ENCODE measurements at places on chromosomes 16 and 17. TPM values are rescaled to one million over a fixed set of nuclear protein-coding genes. Genes with fewer than 3 reads are reported as not detected.
A peak's percentile ranks its signal among the peaks of the same experiment; 100 is the strongest.

RASD1 gene
- 0.54 TPM for total RNA-seq

FNDC8 gene
- not detected for total RNA-seq

DNA sequence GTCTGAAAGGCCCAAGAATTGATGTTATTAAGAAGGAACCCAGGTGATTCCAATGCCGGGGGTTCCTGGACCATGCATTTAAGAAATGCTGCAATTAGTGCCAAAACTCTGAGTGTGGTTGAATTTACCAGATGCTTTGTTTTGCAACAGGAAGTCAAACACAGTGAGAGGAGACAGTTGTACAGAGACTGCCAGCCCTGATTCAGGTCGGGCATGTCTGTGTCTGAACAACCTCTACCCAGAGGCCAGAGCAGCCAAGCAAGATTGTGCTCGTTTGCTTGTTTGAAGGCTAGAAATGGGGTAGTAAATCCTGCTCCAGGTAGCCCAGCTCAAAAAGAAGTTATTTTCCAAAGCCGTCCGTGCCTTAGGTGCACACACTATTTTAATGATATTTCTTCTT, 412.4 kb upstream of the ERCC4 start:
- H3K4me1 ChIP-seq, result no peaks in the 10 kb centered on the region
- no peaks in the 10 kb centered on the region for H3K36me3 ChIP-seq
- H3K27ac ChIP-seq, result no peak overlapping the region
- H3K27me3 ChIP-seq, result no peaks in the 10 kb centered on the region
- no peak overlapping the region for H3K4me3 ChIP-seq

- no peak overlapping the region for H3K4me3 ChIP-seq
- H3K4me1 ChIP-seq, result no peaks in the 10 kb centered on the region
- H3K36me3 ChIP-seq, result no peaks in the 10 kb centered on the region
- DNase-seq, result no peak
- H3K27me3 ChIP-seq, result no peaks in the 10 kb centered on the region
These were observed 33.7 kb upstream of the COQ7 start for GRCh38 chr16:19033761-19034160.

DNA sequence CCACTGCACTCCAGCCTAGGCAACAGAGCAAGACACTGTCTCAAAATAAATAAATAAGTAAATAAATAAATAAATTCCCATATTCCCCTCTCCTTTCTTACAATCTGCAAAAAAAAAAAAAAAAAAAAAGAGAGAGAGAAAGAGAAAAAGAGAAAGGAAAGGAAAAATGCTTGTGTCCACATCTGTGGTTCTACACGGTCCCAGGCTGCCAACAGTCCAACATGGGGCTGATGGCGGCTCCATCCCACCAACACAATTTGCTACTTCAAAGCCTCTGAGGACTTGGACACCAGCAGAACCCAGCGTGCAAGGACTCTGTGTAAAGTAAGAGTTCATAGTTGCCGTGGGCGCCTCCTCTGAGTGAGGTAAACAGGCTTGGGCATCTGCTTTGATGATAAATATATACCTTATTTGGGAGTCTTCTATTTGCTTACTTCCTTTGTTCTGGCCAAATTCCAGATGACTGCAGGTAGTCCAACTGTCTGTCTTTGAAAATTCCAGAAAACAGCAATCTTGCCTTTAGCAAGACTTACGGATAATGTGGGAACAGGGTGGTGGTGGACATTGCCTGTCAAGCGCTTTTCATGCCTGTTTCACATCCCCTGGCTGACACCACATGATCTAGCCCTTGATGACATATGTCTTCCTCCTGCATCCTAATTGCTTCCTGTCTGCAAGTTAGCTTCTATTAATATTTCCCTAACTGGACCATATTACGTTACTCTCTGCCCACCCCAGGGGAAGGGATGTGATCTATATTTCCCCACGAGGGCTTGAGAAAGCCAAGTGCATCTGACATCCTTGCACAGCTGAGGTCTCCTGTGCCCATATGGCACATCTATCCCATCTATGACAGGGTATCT, 10.1 kb downstream of the LITAF start:
- H3K4me3 ChIP-seq, result no peak overlapping the region
- peaks cover 16% of the 10 kb centered on the region for H3K36me3 ChIP-seq
- DNase-seq, result no peak
- peaks cover 2% of the 10 kb centered on the region for H3K4me1 ChIP-seq
- H3K27ac ChIP-seq, result no peak overlapping the region
- no peaks in the 10 kb centered on the region for H3K27me3 ChIP-seq

DNA sequence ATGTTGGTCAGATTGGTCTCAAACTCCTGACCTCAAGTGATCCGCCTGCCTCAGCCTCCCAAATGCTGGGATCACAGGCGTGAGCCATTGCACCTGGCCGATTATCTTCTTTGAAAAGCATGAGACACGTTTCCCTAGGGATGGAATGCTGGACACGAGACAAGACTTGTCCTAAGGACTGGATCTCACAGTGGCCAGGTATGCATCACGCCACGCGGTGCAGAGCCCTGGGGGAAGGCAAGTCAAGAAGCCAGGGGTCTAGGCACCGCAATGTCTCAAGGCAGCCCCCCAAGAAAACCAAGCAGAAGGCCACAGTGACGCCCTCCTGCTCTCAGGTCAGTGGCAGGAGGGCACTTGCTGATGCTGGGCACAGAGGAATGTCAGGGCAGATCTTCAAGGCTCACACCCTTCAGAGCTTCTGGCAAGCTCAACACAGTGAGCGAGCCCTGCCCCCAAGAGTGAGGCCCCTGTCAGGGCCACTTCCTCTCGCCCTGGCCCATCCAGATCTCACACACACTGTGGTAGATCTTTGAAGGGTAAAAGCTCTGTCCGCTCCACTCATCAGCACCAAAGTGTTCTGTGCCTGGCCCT, 134.7 kb downstream of the ZNF778 start:
- H3K4me1 ChIP-seq, result peaks cover 9% of the 10 kb centered on the region
- H3K27me3 ChIP-seq, result no peaks in the 10 kb centered on the region
- no peak overlapping the region for H3K27ac ChIP-seq
- no peak for DNase-seq
- H3K4me3 ChIP-seq, result no peak overlapping the region
- H3K36me3 ChIP-seq, result peaks cover 7% of the 10 kb centered on the region

DNA sequence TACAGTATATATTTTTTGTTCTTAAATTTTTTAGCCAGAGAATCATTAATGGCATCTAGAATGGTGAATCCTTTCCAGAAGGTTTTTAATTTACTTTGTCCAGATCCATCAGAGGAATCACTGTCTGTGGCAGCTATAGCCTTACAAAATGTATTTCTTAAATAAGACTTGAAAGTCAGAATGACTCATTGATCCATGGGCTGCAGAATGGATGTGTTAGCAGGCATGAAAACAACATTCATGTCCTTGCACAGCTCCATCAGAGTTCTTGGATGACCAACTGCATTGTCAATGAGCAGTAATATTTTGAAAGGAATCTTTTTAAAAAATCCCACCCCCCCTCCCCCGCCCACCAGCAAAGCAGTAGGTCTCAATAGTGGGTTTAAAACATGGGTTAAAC, 51.4 kb downstream of the CACNG1 start:
- H3K27ac ChIP-seq, result no peak overlapping the region
- H3K4me1 ChIP-seq, result no peaks in the 10 kb centered on the region
- DNase-seq, result peak; percentile 73
- H3K4me3 ChIP-seq, result no peak overlapping the region
- H3K36me3 ChIP-seq, result no peaks in the 10 kb centered on the region

DNA sequence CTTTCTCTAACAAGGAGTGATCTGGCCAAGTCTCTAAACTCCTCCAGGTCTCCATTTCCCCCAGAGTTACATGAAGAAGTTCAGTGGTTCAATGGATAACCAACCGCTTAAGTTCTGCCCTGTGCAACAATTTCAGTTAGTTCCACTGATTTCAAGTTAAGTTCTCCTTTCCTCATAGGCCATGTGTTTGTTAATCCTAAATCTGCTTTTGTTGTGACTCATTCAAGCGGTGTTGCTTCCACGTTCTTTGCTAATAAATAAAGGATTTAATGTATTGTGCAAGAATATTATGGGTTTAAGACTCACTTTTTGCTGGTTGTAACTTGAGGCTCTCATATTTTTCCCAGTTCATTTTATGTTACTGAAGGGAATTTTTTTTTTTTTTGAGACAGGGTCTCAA, 36.3 kb downstream of the GNA13 start:
- no peak overlapping the region for H3K4me3 ChIP-seq
- peak overlapping the region; percentile 28 for H3K27ac ChIP-seq
- peak; percentile 91 for DNase-seq

GRCh38 chr16:85459529-85460251, 153.4 kb upstream of the GSE1 start:
- no peaks in the 10 kb centered on the region for H3K27me3 ChIP-seq
- H3K27ac ChIP-seq, result no peak overlapping the region
- peaks cover 31% of the 10 kb centered on the region for H3K4me1 ChIP-seq
- no peaks in the 10 kb centered on the region for H3K36me3 ChIP-seq
- DNase-seq, result no peak
- H3K4me3 ChIP-seq, result no peak overlapping the region

Data from IMR-90 (cell line).